ENCODE measurements at places on chromosomes 2 and 18.

DNA sequence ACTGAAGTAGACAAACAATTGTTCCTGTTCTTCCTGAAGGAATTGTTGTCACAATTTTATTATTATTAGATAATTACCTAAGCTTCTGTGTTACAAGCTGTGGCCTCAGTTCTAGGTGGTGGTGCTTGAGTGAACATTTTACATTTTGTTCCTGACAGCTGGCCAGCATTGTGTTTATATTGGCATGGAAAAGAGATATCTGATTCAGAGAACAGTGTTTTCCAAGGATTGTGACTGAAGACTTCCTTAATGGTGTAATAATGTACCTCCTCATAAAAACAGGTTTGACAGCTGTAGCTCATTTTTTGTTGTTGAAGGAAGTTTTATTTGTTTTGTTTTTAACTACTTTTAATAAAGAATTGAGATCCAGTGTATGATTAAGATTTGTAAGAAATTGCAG, 95.2 kb downstream of the EPB41L5 start:
- H3K27me3 ChIP-seq = no peaks in the 10 kb centered on the region
- DNase-seq = peak; percentile 59
- H3K36me3 ChIP-seq = no peaks in the 10 kb centered on the region
- H3K27ac ChIP-seq = no peak overlapping the region

DNA sequence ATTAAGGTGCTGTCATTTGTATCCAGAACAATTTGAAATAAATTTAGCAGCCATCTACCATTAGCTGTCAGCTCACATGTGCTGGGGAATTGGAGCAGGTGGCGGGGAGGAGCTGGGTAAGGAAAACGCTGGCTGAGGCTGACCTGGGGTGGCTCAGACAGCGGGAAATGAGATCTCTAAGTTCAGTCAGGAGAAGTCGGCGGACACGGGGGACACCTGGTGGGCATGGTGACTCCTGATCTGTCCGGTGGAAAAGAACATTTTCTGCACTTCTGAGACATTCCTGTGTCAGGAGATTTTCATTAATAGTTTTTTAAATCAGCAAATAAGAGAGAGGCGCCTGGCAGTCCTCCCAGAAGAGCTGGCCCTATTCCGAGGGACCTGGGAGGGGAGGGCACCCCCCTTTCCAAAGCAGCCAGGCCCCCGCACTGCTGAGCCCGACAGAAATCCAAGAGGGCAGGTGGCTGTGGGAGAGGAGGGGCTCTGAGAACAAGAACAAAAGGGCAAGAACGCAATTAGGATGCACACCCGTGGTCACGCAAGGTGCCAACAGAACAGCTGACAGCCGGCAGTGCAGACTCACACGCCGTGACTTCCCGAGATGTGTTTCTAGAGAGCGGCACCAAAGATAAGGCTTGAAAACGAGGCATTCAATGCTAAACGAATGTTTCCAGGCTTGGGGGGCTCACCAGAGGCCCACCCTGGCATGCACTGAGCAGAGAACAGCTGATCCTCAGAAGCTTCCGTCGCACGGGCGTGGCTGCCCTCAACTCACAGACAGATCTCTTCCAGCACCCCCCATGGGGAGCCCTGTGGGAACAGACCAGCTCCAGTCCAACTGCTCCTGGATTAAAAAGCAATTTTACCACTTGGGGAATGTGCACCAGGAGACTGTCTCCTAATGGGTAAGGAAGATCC, 26.4 kb downstream of the SLC66A2 start:
- no peak overlapping the region for H3K27ac ChIP-seq
- no peak overlapping the region for H3K4me3 ChIP-seq
- DNase-seq = peak; percentile 70

DNA sequence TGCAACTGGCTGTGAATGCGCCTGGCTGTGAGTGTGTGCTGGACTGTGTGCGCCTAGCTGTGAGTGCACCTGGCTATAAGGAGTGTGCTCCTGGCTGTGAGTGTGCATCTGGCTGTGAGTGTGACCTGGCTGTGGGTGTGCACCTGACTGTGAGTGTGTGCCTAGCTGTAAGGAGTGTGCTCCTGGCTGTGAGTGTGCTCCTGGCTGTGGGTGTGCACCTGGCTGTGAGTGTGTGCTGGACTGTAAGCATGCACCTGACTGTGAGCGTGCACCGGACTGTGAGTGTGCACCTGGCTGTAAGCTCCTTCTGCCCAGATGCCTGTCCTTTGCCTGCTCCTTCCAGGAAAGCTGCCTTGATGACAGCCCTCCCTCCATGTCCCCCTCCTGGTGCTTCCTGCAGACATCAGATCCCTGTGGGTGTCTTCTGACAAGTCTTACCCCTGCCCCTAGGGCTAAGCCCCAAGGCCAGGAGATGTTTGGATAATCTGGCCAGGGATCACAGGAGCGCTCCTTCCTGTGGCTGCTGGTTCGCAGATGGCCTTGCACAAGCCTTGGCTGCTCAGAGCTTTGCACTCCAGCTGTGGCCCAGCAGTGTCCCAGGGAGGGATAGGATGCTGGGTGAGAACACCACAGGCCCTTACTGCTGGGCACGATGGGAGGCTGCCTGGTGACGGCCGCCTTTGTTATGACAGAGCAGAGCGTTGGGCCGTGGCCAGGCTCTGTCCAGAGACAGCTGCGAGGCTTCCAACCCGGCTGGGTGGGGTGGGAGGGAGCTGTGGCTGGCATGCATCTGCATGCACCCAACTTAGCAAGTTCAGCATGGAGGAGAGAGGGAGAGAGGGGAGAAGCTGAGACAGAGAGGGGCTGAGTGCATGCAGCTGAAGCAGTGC, 89.9 kb downstream of the GLI2 start:
- peak; percentile 95 for DNase-seq
- no peak overlapping the region for H3K27ac ChIP-seq
- peaks cover 29% of the 10 kb centered on the region for H3K4me1 ChIP-seq
- no peak overlapping the region for H3K4me3 ChIP-seq
- H3K27me3 ChIP-seq = no peaks in the 10 kb centered on the region

GRCh38 chr2:177622521-177622920, 229.9 kb downstream of the AGPS start:
- H3K36me3 ChIP-seq = no peaks in the 10 kb centered on the region
- DNase-seq = peak; percentile 67
- H3K27ac ChIP-seq = no peak overlapping the region
- H3K4me1 ChIP-seq = peaks cover 7% of the 10 kb centered on the region
- peak overlapping the region; percentile 33 for H3K4me3 ChIP-seq

DNA sequence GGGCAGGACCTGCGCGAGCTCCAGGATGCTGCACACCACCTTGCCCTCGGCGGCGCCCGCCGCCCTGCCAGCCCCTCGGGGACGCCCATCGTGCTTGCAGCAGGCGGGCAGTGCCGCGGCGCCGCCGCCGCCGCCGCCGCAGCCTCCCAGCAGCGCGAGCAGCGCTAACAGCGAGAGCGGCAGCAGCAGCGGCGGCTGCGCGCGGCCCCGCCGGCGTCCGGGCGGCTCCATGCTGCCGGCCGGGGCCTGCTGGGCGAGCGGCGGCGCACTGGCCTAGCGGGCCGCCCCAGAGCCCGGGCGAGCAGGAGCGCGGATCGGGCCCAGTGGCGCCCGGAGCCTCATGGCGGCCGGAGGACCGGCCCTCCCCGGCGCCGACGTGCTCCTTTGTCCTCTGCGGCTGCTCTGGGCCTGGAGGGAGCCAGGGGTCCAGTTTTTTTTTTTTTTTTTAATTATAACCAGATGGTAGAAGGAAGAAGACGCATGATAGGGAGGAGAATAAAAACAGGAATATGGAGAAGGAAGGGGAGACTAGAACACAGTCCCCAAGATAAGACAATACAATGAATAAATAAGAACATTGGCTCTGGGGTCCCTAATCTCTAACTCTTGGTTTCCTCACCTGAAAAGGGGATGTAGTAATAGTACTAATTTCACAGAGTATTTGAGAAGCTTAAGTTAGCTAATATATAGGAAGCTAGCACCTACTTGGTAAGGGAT, 17.1 kb upstream of the ANKRD62 start:
- H3K36me3 ChIP-seq = no peaks in the 10 kb centered on the region
- peaks cover 7% of the 10 kb centered on the region for H3K4me1 ChIP-seq
- H3K27me3 ChIP-seq = no peaks in the 10 kb centered on the region

GRCh38 chr2:10830203-10830602, 17.6 kb upstream of the PDIA6 start:
- H3K4me1 ChIP-seq = no peaks in the 10 kb centered on the region
- H3K4me3 ChIP-seq = no peak overlapping the region
- DNase-seq = no peak
- no peaks in the 10 kb centered on the region for H3K36me3 ChIP-seq
- no peak overlapping the region for H3K27ac ChIP-seq

GRCh38 chr2:186544255-186544675, 45.6 kb upstream of the ITGAV start:
- H3K36me3 ChIP-seq = no peaks in the 10 kb centered on the region
- H3K27me3 ChIP-seq = no peaks in the 10 kb centered on the region

Data from osteoblast (primary cell).